ENCODE measurements at places on chromosomes 12 and 14. TPM values are rescaled to one million over a fixed set of nuclear protein-coding genes. Genes with fewer than 3 reads are reported as not detected.

DNA sequence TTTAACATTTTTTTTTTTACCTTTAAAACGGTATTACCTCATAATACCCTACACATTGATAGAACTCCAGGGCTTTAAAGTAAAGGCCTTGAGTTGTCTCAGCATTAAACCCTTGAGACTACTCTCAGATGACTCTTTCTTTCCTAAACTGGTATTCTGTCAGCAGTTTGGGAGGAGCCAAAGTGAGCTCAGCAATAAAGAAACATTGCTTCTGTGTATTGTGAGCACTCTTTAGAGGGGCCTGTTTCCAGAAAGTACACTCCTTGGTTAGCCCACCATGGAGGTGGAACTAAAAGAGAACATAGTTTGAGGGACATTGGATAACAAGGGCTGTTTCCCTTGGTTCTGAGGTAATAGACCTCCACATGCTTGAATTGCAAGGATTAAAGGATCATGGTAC, 20.4 kb downstream of the MAP3K12 start:
- no peak overlapping the region for H3K4me3 ChIP-seq
- H3K36me3 ChIP-seq: peaks cover 73% of the 10 kb centered on the region
- H3K4me1 ChIP-seq: peaks cover 18% of the 10 kb centered on the region
- DNase-seq: no peak

DNA sequence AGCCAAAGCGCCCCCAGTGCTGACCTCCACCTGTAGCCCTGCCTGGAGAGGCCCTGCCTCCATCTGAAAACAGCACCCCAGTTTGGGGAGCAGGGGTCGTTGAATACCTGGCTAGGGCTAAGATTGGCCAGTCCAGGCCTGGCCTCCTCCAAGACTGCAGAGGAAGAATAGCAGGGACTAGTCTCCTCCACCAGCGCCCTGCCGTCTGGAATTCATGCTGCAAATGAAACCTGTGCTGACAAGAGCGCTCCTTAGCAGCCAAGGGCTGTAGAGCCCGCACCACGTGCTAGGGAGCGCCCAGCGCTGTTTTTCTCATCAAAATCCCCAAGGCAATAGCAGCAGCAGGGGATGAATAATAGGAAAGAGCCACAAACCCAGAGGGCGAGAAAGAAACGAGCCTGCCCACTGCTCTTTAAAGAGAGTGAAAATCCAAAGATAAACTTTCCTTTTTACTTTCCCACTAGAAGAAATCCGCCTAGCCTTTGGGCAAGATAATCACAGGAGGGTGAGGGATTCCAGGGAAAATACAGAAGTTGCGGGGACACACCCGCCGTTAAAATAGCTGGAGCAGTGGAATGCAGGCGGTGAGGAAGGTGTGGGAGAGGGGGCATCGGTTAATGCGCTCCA, 3.3 kb downstream of the COL2A1 start:
- no peak for DNase-seq
- H3K36me3 ChIP-seq: no peaks in the 10 kb centered on the region
- peaks cover 86% of the 10 kb centered on the region for H3K27me3 ChIP-seq
- peak overlapping the region; percentile 42 for H3K27ac ChIP-seq
- H3K4me1 ChIP-seq: peaks cover 33% of the 10 kb centered on the region

RD3L gene
- total RNA-seq: not detected

GRCh38 chr12:43337571-43338444, 214.2 kb downstream of the ADAMTS20 start:
- no peak for DNase-seq
- no peak overlapping the region for H3K27ac ChIP-seq
- H3K36me3 ChIP-seq: no peaks in the 10 kb centered on the region
- H3K27me3 ChIP-seq: no peaks in the 10 kb centered on the region
- no peak overlapping the region for H3K4me3 ChIP-seq
- H3K4me1 ChIP-seq: peaks cover 1% of the 10 kb centered on the region

- peaks cover 5% of the 10 kb centered on the region for H3K27me3 ChIP-seq
- H3K4me1 ChIP-seq: no peaks in the 10 kb centered on the region
- H3K4me3 ChIP-seq: no peak overlapping the region
- no peaks in the 10 kb centered on the region for H3K36me3 ChIP-seq
- no peak overlapping the region for H3K27ac ChIP-seq
Observed at GRCh38 chr12:100555722-100556121, 17.8 kb upstream of the GAS2L3 start.

TGFB3 gene
- 2.4 TPM for total RNA-seq

- peaks cover 6% of the 10 kb centered on the region for H3K4me1 ChIP-seq
- DNase-seq: no peak
- H3K27ac ChIP-seq: no peak overlapping the region
- H3K27me3 ChIP-seq: peaks cover 2% of the 10 kb centered on the region
- no peaks in the 10 kb centered on the region for H3K36me3 ChIP-seq
- H3K4me3 ChIP-seq: no peak overlapping the region
Observed at GRCh38 chr14:75470238-75470797, 42.5 kb downstream of the JDP2 start.

DNA sequence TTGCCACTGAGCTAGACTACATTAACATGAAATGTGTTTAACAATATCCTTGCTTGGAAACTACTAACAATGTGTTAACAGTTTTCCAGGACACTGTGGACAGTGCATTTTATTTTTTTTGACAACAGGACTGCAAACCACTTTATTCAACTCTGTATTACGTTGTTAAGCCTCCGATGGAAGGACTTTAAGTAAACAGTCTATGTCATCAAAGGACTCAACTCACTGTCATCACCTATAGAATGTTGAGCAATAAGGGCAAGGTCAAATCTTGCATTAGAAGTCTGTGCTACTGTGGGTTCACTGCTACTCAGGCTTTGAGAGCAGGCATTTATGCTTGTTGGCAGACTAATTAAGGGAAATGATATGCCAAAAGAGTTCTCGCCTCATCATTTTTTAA, 483.7 kb downstream of the FLRT2 start:
- H3K36me3 ChIP-seq: no peaks in the 10 kb centered on the region
- H3K27ac ChIP-seq: no peak overlapping the region
- no peaks in the 10 kb centered on the region for H3K4me1 ChIP-seq

JDP2 gene
- total RNA-seq: 1.4 TPM

DNA sequence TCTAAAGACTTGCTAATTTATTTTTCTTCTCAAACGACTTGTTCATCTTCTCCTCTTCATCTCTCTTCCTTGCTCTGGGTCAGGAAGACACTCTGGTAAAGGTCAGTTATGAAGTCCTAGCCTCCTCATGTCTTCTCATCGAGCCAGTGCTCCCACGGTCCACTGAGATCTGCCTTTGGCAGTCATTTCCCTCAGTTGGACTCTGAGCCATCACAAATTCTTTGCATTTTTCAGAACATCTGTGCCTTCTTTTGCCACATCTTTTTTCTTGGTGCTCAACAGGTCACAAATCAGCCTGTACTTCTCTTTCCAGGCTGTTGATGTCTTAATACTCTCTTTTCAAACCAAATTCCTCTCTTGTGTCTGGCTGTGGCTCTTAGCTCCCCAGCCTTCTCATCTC, 49.7 kb downstream of the IGF1 start:
- peaks cover 7% of the 10 kb centered on the region for H3K27me3 ChIP-seq
- H3K27ac ChIP-seq: no peak overlapping the region
- no peak overlapping the region for H3K4me3 ChIP-seq
- H3K4me1 ChIP-seq: no peaks in the 10 kb centered on the region

KRT2 gene
- total RNA-seq: not detected

DNA sequence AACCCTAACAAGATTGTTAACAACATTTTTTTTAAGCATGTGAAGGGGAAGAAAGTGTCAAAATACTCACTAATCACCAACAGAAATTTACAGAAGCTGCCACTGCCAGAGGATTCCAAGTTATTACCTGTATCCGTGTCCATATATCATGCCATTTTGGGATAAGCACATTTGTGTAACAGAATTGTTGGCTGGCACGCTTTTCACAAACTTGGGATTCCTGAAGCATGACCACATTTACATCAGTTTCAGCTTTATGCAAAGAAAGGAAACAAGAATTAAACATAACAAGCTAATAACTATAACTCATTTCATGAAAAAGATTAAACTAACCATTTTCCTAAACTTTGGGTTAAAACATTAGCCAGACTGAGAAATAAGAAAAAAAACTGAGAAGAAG, 5.9 kb downstream of the NEMP1 start:
- peaks cover 33% of the 10 kb centered on the region for H3K4me1 ChIP-seq
- H3K27ac ChIP-seq: peak overlapping the region; percentile 68
- H3K4me3 ChIP-seq: no peak overlapping the region
- no peak for DNase-seq

MNAT1 gene
- 45.0 TPM for total RNA-seq

DNA sequence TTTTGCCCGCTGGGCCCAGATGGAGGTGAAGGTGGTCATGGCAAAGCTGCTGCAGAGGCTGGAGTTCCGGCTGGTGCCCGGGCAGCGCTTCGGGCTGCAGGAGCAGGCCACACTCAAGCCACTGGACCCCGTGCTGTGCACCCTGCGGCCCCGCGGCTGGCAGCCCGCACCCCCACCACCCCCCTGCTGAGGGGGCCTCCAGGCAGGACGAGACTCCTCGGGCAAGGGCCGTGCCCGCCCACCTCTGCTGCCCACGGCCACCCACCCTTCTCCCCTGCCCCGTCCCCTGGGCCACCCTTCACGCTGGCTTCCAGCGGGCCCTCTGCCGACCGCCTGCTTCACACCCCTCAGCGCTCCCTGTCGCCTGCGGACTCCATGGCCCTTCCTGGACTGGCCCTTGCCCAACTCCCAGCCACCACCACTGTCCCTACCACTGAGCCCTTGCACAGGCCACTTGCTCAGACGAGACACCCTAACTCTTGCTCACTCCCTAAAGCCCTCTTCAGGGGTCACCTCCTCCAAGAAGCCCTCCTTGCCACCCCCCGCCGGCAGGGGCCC, 42.5 kb downstream of the CYP46A1 start:
- H3K27me3 ChIP-seq: peaks cover 15% of the 10 kb centered on the region
- H3K27ac ChIP-seq: no peak overlapping the region
- no peak overlapping the region for H3K4me3 ChIP-seq
- no peak for DNase-seq

DNA sequence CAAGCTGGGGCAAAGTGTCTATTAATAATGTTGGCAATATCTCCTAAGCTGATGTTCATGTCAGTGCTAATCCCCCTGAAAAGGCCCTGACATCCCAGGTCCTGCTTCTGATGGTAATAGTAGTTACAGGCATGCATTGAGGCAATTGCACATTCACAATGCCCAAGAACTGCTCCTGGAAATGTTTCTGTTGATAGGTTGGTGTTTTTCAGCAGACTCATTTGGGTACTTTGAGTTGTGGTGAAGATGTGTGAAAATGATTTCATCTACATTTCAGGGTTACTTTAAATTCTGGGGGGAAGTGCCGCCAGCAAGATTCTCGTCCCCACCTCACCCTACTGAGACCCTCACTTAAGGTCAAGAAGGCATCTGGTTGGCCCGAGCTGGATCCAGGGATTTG, 92.9 kb downstream of the BBS10 start:
- H3K27ac ChIP-seq: no peak overlapping the region
- DNase-seq: no peak
- H3K4me3 ChIP-seq: no peak overlapping the region
- peaks cover 2% of the 10 kb centered on the region for H3K27me3 ChIP-seq

- H3K27ac ChIP-seq: no peak overlapping the region
- no peak overlapping the region for H3K4me3 ChIP-seq
- H3K36me3 ChIP-seq: no peaks in the 10 kb centered on the region
- DNase-seq: no peak
- no peaks in the 10 kb centered on the region for H3K4me1 ChIP-seq
Observed at GRCh38 chr12:49936925-49937324, 13.6 kb upstream of the AQP2 start.

YBX3 gene
- total RNA-seq: 203 TPM
